ENCODE measurements at places on chromosomes 16 and 17. TPM values are rescaled to one million over a fixed set of nuclear protein-coding genes. Genes with fewer than 3 reads are reported as not detected.

DNA sequence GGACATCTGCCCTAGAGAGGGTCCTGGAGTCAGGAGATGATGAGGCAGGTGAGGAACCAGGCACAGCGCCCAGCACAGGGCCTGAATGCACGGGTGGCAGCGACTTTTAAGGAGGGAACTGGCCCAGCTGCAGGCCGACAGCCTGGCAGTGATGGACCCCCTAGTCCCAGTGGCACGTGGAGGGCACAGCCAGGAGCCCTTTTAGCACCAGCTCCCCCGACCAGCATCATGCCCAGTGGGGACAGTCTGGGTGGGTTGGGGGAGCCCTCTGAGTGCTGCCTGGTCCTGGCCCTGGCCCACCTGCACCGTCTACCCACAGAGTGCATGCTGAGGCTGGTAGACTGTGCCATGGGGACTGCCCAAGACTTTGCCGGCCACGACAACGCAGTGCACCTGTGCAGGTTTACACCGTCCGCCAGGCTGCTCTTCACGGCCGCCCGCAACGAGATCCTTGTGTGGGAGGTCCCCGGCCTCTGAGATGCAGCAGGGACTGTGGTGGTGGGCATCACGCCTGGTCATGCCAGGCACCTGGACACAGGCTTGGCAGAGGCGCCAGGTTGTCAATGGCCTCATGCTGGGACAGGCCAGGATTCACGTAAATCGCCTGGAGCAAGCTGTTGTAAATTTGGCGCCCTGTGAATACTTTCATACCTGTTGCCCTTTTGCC lies 686 bp upstream of the RHOT2 start:
- no peaks in the 10 kb centered on the region for H3K27me3 ChIP-seq
- H3K4me3 ChIP-seq, result peak overlapping the region; percentile 91
- peaks cover 26% of the 10 kb centered on the region for H3K36me3 ChIP-seq
- peaks cover 7% of the 10 kb centered on the region for H3K4me1 ChIP-seq
- no peak overlapping the region for H3K27ac ChIP-seq
- no peak for DNase-seq

Gene PNMT
- 3.1 TPM for total RNA-seq

- H3K27ac ChIP-seq, result no peak overlapping the region
- peaks cover 5% of the 10 kb centered on the region for H3K4me1 ChIP-seq
- H3K4me3 ChIP-seq, result no peak overlapping the region
- H3K27me3 ChIP-seq, result no peaks in the 10 kb centered on the region
- DNase-seq, result no peak
Measured at GRCh38 chr16:23512168-23512695, 1.9 kb upstream of the GGA2 start.

Gene GUCY2D
- total RNA-seq, result not detected

- no peaks in the 10 kb centered on the region for H3K4me1 ChIP-seq
- no peaks in the 10 kb centered on the region for H3K36me3 ChIP-seq
- no peaks in the 10 kb centered on the region for H3K27me3 ChIP-seq
Measured at GRCh38 chr16:10031473-10031872, 150.8 kb downstream of the GRIN2A start.

GRCh38 chr17:77145612-77146245 lies 5.0 kb downstream of the SEC14L1 start:
- peak overlapping the region; percentile 53 for H3K27ac ChIP-seq
- H3K4me3 ChIP-seq, result peak overlapping the region; percentile 54
- H3K4me1 ChIP-seq, result peaks cover 47% of the 10 kb centered on the region
- H3K27me3 ChIP-seq, result no peaks in the 10 kb centered on the region
- DNase-seq, result no peak

GRCh38 chr17:82943751-82944150 lies 103.9 kb upstream of the ZNF750 start:
- H3K27me3 ChIP-seq, result no peaks in the 10 kb centered on the region
- peaks cover 36% of the 10 kb centered on the region for H3K36me3 ChIP-seq
- DNase-seq, result no peak
- H3K27ac ChIP-seq, result no peak overlapping the region
- H3K4me3 ChIP-seq, result no peak overlapping the region

Data from thoracic aorta (tissue), 2 donors.